ENCODE measurements at places on chromosomes 2 and 18. TPM values are rescaled to one million over a fixed set of nuclear protein-coding genes. Genes with fewer than 3 reads are reported as not detected.
A peak's percentile ranks its signal among the peaks of the same experiment; 100 is the strongest.

SCN2A gene
- 0.63 TPM for total RNA-seq

INHA gene
- 165 TPM for total RNA-seq

SERPINB10 gene
- total RNA-seq, result not detected

ZNF532 gene
- total RNA-seq, result 62.8 TPM

GPR45 gene
- total RNA-seq, result not detected

MC2R gene
- not detected for total RNA-seq

GRCh38 chr2:112605926-112606325 is 21.5 kb downstream of the CHCHD5 start:
- H3K27ac ChIP-seq, result no peak overlapping the region
- no peak overlapping the region for H3K4me3 ChIP-seq
- no peaks in the 10 kb centered on the region for H3K36me3 ChIP-seq
- H3K27me3 ChIP-seq, result no peaks in the 10 kb centered on the region
- no peaks in the 10 kb centered on the region for H3K4me1 ChIP-seq

DNA sequence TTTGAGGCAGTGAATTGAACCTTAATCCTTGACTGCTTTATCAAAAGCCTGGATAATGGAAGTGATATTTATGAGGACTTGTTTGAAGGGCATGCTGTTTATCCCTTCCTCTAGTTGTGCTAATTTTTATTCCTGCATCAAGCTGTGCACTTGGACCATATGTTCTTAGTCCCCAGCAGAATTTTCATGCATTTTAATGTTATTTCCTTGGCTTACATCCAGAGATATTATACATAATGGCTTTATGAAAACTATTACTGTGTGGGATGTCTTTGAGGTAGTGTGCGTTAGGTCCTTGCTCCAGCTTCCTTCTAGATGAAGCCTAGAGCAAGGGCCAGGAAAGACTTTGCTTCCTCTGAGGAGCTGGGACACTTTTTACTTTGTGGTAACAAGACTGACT is 378.4 kb downstream of the LPIN1 start:
- no peak overlapping the region for H3K4me3 ChIP-seq
- no peaks in the 10 kb centered on the region for H3K27me3 ChIP-seq
- H3K4me1 ChIP-seq, result no peaks in the 10 kb centered on the region

- no peaks in the 10 kb centered on the region for H3K4me1 ChIP-seq
- no peaks in the 10 kb centered on the region for H3K36me3 ChIP-seq
- H3K27me3 ChIP-seq, result no peaks in the 10 kb centered on the region
- H3K27ac ChIP-seq, result no peak overlapping the region
- no peak for DNase-seq
Measured at GRCh38 chr2:106537047-106537446, 49.9 kb downstream of the CD8B2 start.

DNA sequence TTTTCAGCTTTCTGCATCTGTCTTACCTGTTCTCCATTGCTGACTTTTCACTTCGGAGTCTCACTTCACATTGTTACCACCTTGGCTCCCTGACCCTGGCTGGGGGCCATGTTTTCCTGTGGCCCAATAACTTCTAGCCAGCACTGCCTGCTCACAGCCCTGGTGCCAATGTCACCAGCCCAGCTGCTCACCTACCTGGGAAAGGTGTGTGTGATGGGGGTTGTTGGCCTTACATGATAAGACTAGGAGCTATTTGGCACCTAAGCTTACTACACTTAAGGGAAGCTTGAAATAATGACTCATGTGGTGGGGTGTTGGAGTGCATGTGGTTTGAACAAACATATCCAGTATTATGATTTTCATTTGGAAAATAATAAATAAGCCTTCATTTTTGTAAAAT is 37.5 kb upstream of the PGAP1 start:
- H3K27ac ChIP-seq, result no peak overlapping the region
- H3K36me3 ChIP-seq, result no peaks in the 10 kb centered on the region
- no peaks in the 10 kb centered on the region for H3K4me1 ChIP-seq

DNA sequence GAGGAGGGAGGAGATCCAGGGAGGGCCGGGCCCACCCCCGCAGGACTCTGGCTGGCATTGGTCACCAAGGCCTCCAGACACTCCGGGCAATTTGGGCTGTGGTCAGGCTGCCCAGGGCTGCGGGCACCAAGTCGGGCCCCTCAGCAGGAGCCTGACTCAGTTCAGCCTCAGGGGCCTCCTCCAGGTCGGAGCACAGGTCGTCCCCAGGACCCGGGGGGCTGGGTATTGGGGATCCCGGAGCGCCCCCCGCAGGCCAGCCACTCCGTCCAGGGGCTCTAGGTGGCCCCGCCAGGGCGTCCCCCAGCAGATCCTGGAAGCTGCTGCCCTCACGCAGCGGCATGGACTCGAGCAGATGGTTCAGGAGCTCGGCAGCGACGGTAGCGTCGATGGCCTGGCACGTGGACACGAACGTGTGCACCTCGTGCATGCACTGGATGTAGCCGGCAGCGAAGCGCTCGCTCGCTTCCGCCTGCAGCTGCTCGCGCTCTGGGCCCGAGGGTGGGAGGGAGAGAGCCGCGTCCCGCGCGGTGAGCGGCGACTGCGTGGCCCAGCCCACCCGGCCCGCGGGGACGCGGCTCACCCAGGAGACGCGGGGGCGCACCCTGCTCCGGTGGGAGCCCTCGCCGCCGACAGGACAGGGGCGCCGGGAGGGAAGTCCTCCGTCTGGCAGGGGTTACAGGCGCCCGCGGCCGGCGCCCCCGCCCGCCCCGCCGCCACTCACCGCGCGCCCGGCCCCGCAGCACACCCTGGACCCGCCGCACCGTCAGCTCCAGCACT is 884 bp downstream of the HES6 start:
- no peak for DNase-seq
- H3K27ac ChIP-seq, result no peak overlapping the region
- H3K36me3 ChIP-seq, result no peaks in the 10 kb centered on the region
- no peaks in the 10 kb centered on the region for H3K27me3 ChIP-seq
- H3K4me3 ChIP-seq, result peak overlapping the region; percentile 50

DNA sequence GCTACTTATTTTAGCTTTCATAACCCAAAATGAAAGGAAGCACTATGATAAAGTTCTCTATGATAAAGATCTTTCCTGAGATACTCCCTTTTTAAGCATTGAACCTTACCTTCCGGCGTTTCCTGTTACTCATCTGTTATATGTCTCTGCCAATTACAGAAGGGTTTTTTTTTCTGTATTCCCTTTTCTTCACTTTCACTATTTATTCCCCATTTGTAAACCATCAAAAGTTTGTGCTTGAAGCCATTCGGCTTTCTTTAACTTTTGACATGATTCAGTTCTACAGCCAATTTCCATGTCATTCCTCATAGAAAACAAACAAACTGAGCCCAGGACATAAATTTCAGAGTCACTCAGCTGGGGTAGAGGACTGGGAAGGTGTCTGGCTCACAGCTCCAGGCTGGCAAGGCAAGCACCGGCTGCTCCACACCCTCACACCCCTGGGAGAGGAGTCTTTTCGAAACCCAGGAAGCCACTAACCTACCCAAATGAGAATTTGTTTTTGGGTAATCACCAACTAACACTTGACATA is 429.4 kb upstream of the TRIB2 start:
- H3K36me3 ChIP-seq, result no peaks in the 10 kb centered on the region
- H3K27me3 ChIP-seq, result no peaks in the 10 kb centered on the region
- H3K4me1 ChIP-seq, result peaks cover 2% of the 10 kb centered on the region
- DNase-seq, result no peak

DNA sequence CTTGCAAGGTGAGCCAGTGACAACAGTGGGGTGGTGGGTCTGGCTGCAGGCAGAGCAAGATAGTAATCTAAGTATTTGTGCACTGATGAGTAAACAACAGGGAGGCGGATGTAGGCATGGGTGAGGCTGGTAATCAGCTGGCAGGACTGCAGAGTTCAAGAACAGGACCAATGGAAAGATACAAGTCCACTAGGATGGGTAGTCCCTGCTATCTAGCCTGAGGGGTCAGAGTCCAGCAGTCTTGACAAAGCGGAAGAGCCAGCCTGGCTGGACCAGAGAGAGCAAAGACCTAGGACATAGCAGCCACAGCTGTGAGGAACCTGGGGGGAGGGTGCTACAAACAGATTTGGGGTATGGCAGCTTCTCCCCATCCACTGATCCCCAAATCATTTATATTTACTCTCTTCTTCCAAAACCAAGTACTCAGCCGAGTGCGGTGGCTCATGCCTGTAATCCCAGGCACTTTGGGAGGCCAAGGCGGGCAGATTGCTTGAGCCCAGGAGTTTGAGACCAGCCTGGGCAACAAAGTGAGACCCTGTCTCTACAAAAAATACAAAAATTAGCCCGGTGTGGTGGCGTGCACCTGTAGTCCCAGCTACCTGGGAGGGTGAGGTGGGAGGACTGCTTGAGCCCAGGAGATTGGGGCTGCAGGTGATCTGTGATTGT is 25.9 kb downstream of the VIL1 start:
- DNase-seq, result no peak
- no peaks in the 10 kb centered on the region for H3K4me1 ChIP-seq
- H3K27ac ChIP-seq, result no peak overlapping the region
- no peaks in the 10 kb centered on the region for H3K36me3 ChIP-seq

DNA sequence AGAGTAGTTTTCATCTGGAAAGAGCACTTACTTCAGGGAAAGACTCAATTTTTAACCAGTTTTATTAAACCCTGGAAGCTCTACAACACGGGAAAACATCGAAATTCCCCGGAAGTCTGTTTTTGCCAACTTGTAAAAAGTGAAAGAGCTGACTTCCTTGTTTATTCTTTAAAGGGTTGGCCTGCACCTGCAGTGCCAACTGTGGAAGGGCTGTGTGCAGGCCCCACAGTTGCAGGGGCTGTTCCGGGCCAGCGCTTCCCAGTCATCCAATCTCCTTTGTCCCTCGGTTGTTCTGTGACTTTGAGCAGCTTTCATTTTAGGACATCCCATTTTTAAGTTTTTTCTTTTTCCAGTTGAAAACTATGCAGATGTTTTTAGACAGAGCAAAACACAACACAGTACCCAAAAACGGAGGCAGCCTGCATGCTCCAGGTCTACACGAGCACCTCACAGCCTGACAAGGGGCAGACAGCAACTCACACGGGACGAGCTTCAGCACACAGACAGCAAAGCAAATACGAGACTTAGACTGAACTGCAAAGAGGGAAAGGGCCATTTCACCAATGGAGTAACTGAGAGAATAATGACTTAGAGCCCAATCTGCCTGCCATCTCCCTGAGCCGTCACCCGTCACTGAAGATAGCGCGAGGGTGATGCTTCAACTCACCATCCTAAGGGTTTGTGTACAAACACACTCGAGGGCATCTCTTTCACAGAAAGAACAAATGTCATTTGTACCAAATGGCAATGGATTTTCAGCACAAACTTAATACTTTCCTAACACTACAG is 70.6 kb downstream of the EMILIN2 start:
- no peaks in the 10 kb centered on the region for H3K36me3 ChIP-seq
- H3K27ac ChIP-seq, result no peak overlapping the region
- no peaks in the 10 kb centered on the region for H3K27me3 ChIP-seq
- no peak overlapping the region for H3K4me3 ChIP-seq
- DNase-seq, result no peak

DNA sequence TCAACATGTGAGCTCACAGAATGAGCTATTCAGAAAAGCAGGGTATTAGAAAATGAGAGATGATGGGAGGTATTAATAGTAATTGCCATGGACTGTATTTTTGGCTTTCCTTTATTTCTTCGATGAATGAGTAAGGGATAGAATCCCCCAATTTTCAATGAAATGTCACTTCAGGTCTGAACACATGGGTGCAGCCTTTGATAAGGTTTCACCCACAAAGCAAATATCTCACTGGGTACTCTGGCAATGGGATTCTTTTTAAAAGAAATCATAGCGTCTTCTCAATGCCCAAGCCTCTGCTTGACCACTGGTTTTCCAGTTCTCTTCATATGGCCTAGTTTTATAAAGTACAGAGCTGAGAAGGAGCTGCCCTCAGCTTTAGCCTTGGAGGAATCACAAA is 610.5 kb upstream of the FANCL start:
- DNase-seq, result no peak
- no peaks in the 10 kb centered on the region for H3K27me3 ChIP-seq
- H3K27ac ChIP-seq, result no peak overlapping the region
- H3K4me3 ChIP-seq, result no peak overlapping the region

DNA sequence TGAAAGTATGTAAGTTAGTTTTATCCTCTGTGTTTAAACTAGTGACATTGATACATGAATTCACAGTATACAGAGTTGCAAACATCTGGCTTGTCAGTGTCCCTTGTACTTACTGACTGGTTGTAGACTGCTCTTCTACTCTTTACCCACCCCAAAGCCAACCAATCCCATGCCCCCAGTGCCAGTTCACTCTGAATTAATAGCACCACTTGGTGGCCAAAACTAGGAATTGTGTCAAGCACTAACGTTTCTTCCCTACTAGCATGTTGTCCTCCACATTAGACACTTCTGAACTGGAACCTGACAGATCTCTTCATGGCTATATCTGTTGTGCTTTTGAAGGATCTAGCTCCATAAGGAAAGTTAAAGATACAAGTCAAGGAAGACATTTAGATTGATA is 27.2 kb upstream of the OTX1 start:
- no peak for DNase-seq
- H3K27me3 ChIP-seq, result no peaks in the 10 kb centered on the region
- no peaks in the 10 kb centered on the region for H3K4me1 ChIP-seq
- no peaks in the 10 kb centered on the region for H3K36me3 ChIP-seq
- H3K4me3 ChIP-seq, result no peak overlapping the region
- H3K27ac ChIP-seq, result no peak overlapping the region

GRCh38 chr18:5944448-5944847 is 49.1 kb upstream of the TMEM200C start:
- no peaks in the 10 kb centered on the region for H3K36me3 ChIP-seq
- no peaks in the 10 kb centered on the region for H3K27me3 ChIP-seq
- no peak overlapping the region for H3K27ac ChIP-seq
- H3K4me3 ChIP-seq, result no peak overlapping the region

DNA sequence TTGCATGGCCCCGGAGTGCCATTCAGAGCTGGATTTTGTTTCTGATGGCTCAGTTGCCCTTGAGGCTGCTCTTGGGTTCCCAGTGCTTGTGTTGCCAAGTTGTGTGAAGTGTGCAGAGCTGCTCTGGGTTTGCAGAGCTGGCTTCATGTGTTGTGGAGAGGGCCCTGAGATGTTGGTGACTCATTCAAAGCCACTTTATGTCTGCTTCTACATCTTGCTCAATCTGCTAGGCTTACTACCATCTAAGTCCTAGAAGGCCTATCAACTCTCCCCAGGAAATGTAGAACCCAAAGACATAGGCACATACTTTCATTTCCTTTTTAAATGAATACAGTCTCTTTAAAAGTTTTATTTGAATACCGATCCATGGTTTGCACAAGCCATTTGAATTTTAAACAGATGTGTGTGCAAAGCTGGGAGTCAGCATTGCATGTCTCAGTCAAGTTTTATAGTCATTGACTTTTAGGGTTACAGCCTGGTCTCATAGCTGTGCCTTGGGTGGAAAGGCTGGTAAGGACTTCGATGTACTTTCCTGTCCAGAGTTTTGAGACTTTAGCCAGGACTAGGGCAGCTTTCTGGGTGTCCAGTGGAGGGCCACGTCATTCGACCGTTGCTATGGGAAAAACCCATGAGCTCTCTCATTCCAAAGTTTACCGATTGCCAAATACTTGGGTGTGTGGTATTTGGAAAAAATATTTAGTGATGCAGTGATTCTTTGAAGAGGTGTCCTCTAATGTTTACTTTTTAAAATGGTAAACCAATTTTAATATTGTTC is 105.0 kb downstream of the LTBP1 start:
- H3K4me1 ChIP-seq, result no peaks in the 10 kb centered on the region
- H3K27me3 ChIP-seq, result no peaks in the 10 kb centered on the region
- no peak overlapping the region for H3K27ac ChIP-seq
- H3K4me3 ChIP-seq, result no peak overlapping the region

GRCh38 chr2:235113854-235114253 is 162.0 kb downstream of the SH3BP4 start:
- H3K27ac ChIP-seq, result no peak overlapping the region
- H3K4me3 ChIP-seq, result no peak overlapping the region
- DNase-seq, result no peak
- H3K4me1 ChIP-seq, result no peaks in the 10 kb centered on the region
- H3K36me3 ChIP-seq, result no peaks in the 10 kb centered on the region

All from ovary (tissue), 10 donors.